HTR-8/SVneo (cell line): ENCODE measurements at places on chromosomes 7 and 10.

- DNase-seq, result no peak
These were observed 40.4 kb downstream of the PROSER2 start for GRCh38 chr10:11863353-11864109.

DNA sequence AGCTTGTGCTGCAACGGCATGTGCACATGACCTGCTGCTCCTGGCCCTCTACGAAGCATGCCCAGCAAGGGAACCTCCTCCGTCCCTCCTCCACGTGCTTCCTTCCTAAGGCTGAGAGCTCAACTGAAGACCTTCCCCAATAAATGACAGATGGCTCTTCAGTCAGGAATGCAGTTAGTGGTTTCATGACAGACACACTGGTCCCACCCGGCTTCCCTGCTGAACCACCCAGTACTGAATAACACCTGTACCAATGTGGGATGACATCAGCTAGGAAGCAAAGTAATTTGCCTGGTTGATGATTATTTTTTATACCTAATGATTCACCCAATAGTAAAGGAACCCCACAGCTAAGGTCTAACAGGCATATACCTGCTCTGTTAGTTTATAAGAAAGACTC lies 69.1 kb downstream of the SCRN1 start:
- DNase-seq, result no peak

- no peak for DNase-seq
These were observed 706.8 kb upstream of the MBL2 start for GRCh38 chr10:53479365-53479764.

GRCh38 chr10:87659571-87660483 lies at the start of gene PAPSS2:
TSS of gene PAPSS2 (plus strand) at chr10:87659878. CDS start at chr10:87659982, 104 bp downstream.
- DNase-seq, result no peak

DNA sequence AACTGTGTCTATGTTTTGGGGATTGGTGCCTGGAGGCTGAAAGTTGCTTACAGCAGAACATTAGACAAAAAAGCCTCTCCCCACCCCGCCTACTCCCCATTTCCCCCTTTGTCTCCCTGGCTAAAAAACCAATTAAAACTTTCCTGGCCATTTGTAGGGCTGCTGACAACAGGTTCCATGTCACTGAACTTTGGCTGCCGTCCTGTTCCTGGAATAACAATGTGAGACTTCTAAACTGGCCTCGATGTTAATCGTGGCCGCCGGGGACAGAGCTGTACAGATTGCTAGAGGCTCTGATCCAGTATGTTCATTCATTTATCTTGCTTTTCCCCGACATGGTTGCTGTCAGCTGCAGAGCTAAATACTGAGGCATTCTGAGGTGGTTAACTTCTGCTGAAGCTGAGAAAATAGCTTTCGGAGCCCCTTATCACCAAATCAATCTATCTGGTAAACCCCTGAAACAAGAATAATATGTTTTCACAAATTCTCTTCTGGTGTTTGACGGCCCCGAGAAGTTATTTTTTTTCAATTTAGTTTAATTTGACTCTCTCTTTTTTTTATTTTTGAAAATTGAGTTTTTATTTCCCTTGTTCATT lies 271.6 kb downstream of the GFRA1 start:
- no peak for DNase-seq

DNA sequence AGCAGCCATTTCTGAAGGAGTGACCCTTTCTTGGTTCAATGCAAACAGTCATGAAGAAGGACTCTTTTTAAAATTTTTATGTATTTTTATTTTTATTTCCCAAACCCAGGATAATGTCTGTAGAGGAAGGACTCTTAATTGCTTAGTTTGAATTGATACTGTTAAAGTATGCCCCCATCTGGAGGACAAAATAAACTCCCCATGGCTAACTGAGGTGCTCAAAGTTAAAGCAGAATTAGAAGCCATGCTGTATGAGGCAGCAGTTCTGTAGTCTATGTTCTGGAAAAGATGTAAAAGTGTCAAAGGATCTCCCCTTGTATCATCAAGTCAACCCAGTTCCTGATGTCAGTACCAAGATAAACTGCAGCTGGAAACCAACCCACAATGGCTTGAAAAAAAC lies 617.9 kb upstream of the GRM3 start:
- no peak for DNase-seq

GRCh38 chr10:79234391-79235315 lies 112.6 kb upstream of the PPIF start:
- DNase-seq, result no peak

DNA sequence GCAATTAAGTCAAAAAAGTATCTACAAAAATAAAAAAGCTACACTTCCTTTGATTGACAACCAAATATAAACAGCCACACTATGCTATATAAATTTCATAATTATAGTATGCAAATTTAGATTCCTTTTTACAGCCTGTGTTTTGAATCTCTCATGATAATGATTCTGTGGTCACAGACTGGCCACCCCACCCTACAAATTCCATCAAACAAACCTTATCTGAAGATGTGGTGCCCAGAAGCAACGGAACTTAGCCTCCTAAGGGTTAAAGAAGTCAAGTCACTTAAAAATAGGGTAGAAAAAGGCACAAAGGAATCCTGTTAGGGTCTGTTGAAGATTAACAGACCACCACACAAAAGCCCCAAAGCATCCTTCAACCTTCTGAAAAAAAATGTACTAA lies 351.8 kb downstream of the INHBA start:
- DNase-seq, result no peak

GRCh38 chr7:49172639-49173038 lies 248.3 kb downstream of the CDC14C start:
- DNase-seq, result no peak

DNA sequence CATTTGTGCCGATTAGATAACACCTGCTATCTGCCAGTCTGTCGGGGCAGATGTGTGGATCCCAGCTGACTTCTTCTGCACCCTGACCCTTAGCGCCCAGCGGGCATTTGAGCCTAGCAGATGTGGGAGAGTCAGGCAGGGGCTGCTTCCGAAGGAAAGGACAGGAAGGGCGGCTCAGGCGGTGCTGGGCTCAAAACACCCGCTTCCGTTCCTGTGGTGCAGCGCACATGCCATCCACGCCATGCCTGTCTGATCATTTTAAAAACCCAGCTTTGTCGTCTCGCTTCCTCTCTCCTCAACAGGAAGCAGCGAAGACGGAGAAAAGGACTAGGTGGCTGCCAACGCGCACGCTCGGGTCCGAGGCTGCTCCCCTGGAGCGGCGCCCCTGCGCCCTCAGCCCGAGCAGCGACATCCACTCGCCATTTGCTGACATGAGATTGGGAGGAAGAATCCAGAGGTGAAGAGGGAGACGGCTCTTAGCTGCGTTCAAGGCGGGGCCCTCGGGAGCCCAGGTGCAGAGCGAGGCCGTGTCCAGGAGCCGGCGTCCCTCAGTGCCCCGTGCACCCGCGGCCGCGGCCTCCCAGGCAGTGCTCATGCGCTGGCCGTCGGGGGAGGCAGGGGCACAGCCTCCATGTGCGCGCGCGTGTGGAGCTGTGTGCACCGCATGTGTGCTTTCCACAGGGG lies 5.9 kb upstream of the BHLHA15 start:
- DNase-seq, result no peak

DNA sequence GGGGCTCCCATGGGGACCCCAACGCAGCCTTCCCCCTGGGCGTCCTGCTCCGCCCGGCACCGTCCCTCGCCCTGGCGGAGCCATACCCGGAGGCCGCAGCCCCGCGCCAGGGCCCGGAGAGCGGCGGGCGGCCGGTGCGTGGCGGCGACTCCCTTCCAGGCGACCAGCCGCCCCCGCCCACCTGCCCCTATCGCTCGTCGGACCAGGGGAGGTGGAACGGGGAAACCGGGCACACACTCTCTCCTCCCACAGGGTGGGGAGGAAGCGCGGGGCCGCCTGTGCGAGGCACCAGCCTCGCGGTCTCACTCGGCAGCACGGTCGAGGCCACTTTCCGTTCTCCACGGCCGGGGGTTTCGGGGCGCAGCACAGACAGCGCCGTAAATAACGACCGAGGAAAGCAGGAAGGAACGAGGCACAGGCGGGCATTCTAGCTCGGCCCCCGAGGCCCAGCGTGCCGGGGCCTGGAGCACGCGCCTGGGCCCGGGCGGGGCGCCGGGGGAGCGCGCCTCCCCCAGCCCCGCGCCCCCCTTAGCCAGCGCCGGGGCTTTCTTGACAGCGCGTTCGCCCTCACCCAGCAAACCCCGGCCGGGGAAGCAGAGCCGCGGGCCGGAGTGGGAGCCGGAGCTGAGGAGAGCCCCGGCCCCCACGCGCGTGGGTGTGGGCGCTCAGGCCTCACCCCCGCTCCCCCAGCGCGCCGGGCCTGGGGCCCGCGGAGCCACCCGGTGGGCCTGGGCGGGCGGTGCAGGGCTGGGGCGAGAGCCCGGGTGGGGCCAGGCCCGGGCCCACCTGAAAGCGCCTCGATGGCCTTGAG lies 936 bp downstream of the IGF2BP3 start:
- DNase-seq, result no peak

DNA sequence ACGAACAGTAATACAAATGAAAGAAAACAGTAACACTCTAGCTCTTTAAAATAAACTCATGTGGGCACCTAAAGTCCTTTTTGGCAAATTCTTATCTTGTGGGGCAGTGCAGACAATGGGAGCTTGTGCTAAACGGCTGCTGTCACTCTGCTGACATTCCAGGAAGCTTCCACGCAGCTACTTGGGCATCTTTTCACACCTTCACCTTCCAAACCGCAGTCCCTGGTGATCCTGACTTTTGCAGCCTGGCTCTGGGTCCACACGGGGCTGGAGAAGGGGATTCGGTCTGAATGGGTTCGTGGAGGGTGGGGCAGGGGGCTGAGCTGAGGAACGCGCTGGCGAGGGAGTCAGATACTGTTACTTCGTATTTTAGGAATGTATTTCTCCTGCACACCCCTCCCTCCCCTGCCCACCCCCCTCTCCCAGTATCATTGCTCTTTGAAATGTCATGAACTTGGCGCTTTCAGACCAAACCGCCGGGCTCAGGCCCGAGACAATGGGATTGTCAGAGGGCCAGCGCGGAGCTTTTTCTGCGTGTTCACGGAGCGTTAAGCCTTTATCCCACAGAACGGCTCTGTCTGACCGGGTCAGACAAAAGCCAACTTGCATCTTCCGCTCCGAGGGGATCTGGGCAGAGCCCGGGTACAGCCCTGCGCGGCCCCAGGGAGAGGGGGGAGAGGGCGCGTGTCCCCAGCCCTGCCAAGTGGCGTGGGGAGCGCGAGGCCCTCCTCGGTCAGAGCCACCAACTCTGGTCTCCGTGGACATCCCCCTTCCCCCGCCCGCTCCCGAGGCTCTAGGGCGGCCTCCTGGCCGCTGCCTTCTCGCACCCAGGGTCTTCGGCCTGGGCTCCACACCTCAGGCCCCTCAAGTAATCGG lies 76.7 kb upstream of the EN2 start:
- DNase-seq, result no peak

- DNase-seq, result no peak
These were observed 169.3 kb upstream of the LRRN3 start for GRCh38 chr7:110921595-110922151.
